ENCODE measurements at places on chromosomes 12 and 14. TPM values are rescaled to one million over a fixed set of nuclear protein-coding genes. Genes with fewer than 3 reads are reported as not detected.

DNA sequence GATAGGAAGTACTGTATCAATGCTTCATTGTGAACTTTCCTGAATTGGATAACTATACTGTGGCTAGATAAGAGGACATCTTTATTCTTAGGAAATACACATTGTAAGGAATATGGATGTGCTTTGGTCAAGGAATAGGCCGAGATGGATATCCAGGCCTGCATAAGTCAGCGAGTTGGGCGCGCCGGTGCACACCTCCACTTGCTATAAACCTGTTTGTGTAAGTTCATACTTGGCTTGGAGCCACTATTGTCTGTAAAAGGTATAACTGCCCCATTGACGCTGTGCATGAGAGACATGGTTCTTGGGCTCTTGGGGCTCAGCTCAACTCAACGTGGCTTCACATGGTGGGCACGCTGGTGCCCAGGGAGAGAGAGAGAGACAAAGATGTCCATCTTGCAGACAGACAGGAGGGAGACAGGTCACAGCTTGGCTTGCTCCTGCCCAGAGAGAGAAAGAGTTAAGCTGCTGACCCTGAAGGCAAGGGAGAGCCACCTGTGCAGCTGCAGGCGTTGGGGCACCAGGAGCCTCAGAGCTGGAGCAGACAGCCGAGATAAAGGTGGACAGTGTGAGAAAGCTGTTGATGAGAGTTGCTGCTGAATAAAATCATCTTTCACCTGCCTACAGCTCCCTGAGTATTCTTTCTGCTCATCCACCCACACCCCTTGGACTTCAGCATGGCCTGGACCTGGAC lies 34.1 kb upstream of the COCH start:
- H3K27me3 ChIP-seq, result no peaks in the 10 kb centered on the region
- H3K36me3 ChIP-seq, result no peaks in the 10 kb centered on the region
- H3K4me3 ChIP-seq, result no peak overlapping the region
- no peak for DNase-seq
- no peaks in the 10 kb centered on the region for H3K4me1 ChIP-seq
- no peak overlapping the region for H3K27ac ChIP-seq

DNA sequence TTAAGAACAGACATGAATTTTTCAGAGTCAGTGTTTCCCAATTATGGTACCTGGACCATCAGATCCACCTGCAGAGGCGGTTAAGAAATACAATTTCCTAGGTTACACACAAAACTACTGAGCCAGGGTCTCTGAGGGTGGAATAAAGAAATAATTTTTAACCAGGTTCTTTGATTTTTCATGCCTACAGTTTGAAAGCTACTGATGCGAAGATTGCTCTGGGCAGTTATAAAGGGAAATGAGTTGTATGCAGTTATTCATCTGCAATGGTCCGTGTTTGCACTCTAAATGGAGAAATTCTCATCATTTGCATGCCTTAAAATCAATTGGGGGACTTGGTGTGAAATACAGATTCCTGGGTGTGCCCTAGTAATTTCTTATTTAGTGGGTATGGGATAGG lies 89.7 kb downstream of the ERGIC2 start:
- H3K36me3 ChIP-seq, result no peaks in the 10 kb centered on the region
- no peak for DNase-seq
- H3K27me3 ChIP-seq, result no peaks in the 10 kb centered on the region
- H3K27ac ChIP-seq, result no peak overlapping the region

KRT73 gene
- total RNA-seq, result 23.3 TPM

ACOT6 gene
- total RNA-seq, result not detected
